ENCODE measurements at places on chromosomes 12 and 14.
A peak's percentile ranks its signal among the peaks of the same experiment; 100 is the strongest.

DNA sequence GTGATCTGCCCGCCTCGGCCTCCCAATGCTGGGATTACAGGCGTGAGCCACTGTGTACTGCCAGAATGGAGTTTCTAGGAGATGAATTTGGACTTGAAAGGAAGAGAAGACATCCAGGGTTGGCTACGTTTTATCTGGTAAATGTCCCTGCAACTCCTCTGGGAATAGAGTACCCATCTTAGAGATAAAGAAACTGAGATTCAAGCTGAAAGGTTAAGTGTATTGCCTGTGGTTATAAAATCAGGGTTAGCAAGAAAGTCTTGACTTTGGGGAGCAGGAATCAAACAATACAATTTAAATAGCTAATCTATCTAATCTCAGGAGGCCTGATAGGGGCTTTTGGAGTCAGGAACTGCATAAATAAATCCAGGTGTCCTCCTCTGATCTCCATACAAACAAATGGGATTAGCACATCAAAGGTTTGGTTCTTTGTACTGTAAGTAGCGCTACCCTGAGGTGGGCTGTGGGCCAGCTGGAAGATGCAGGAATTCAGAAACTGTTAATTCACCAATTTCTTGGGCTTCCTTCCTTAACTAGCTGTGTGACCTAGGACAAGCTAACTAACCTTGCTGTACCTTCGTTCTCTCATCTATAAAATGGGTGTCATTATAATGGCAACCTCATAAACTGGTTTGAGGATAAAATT, 45.1 kb downstream of the TBX3 start:
- no peak for DNase-seq

DNA sequence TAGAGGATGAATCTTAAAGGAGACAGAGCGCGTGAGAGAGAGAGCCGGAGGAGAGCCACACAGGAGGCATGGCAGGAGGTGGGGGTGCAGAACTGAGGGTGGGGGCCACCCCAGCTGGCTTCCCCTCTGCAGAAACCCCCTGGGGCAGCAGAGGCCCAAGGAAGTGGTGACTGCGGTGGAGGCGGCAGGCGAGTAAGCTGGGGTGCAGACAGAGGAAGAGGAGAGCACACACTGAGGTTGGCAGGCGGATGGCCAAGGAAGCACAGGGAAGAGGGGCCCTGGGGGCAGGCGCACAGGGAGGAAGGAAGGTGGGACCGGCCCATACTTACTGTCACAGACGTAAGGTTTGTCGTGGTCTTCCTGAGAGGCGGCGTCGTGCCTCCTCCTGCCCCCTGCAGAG, 179.8 kb downstream of the DPF3 start:
- no peak for DNase-seq

DNA sequence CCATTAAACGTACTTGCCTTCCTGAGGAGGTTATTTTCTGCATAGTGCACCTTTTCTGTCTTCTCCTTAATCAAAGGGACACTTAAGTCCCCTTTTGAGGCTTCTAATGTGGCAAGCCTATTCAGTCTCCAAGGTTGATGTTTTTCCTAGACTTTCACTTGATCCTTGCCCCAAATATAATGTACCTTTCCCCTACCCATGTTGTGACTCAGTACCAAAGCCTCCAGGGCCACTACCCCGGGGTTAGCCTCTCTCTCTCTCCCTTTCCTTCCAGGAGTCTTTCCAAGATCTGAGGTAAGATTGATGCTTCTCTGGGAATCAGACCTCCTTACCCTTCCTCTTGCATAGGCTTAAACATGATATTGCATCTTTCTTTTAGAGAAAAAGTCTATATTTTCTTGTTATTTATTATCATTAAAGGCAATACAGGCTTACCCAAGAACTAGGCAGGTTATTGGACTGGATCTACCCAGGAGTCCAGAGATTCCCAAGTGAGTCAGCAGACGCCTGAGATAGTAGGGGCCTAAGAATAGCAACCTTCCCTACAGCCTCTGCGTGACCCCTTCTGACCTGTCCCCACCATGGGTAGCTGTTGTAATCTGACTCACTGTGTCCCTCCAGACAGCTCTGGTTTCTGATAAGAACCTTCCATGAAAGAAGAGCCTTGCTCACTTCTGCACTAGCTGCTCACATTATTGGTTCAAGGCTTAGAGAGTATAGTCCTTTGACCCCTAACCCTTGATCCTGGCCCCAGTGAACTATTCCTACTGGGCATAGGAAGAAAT, 172.9 kb downstream of the ZFP36L1 start:
- no peak for DNase-seq

GRCh38 chr12:92546259-92546634, 156.5 kb upstream of the PLEKHG7 start:
- DNase-seq = no peak

- no peak for DNase-seq
These were observed 618.0 kb downstream of the CCER1 start for GRCh38 chr12:90337018-90337417.

DNA sequence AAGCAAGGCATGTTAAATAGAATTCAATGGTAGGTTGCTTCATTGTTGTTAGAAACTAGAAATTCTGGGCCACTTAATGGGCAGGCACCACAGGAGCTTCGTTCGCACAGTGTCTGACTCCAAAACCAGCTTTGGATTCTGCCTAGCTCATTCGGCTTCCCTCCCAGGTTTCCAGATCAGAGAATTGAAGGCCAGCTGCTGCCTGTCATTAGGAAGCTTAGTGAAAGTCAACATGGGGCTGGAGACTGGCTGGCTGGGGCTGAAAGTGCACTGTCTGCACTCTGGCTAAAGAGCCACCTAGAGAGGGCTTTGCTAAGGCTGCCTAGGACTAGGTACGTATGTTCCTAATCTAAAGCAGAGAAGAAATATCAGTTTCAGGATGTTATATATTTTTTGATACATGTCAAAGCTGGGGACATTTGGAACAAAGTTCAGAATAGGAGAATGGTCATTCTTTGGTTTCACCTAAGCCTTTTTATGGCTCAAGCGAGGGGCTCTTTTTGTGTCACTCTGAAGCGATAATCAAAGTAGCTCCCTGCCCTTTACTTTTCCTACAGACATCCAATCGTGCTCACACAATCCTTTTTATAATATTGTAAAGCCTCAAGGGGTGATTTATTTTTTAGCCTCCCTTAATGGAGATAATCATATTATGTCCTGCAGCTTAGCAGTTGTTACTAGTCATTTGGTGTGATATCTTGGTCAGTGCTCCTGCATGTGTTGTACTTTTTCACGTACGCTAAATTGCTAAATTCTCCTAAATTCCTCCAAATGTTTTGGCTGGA, 238.5 kb upstream of the NAV3 start:
- DNase-seq = peak; percentile 60

DNA sequence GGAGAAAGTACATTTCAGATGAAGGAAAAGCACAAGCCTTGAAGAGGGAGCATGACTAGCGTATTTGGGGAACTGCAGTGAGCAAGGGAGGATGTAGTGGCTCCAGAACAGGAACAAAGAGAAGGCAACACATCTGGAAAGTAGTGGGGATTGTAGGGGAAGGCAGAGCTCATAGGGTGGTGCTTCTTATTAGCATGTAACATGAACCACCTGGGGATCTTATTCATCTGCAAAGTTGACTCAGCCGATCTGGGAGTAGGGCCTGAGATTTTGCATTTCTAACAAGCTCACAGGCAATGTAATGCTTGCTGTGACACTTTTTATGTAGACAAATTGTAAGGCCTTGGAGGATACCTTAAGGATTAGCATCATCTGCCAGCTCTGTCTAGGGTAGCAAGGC, 447.3 kb downstream of the NELL2 start:
- no peak for DNase-seq

DNA sequence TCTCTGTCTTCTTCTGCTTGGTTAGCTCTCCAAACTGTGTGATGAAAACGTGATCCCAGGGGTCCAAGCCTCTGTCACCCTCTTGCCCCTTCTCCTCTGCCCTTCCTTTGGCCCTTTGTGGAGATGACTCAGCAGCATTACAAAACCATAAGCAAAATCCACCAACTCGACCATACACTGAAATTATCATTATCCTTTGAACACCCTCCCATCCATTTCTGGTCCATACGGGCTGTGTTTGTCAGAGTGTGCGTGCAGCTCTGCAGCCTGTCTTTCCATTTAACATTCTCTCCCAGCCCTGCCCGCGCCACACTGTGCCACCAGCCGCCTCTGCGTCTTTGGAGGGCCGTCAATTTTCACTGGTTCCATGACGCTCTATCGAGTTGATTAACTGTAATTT, 69.2 kb downstream of the SLC25A47 start:
- no peak for DNase-seq

- DNase-seq = no peak
These were observed 169.9 kb downstream of the CRADD start for GRCh38 chr12:93846936-93847516.

GRCh38 chr12:106415134-106415533, 57.6 kb downstream of the POLR3B start:
- no peak for DNase-seq

- DNase-seq = no peak
These were observed 30.2 kb upstream of the ANKRD9 start for GRCh38 chr14:102539544-102540314.

DNA sequence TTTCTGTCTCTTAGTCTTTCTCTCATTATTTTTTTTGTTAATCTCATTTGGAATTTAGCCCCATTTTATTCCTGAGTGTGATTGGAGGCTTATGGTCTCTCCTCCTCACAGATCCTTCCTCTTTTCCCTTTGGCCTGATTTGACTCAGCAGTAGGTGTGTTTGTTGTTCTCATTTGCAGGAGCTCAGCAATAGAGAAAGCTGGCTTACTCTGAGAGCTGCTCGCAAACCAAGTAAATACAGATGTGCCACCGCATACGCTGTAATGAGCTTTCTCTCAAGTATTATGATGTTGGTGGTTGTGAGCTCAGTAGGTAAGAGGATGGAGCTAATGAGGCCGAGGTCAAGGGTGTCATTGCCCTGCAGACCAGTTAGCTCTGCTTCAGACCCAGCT, 206.5 kb downstream of the ETV6 start:
- no peak for DNase-seq

DNA sequence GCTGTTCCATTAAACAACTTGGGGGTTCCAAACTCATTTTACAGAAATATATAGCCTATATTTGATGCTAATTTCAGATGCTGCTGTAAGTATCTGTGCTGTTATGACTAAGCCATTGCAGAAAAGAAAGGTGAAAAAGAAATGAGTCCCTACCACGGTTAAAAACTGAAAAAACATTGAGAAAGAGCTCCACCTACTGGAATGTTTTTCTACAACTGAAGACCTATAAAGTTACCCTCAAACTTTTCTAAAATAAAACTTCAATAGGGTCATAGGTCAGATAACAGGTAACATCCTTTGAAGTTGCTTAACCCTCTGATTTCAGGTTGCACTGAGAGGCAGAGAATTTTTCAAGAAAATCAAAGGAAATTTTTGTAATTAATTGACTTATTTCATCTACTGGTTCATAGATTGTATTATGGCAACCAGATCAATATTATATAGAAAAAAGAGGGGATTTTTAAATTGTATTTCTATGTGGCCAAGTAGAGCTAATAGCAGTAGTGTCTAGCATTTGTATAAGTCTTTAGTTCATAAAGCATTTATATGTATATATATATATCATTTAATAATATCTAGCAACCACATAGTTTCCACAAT, 279.9 kb downstream of the RPS29 start:
- peak; percentile 2 for DNase-seq

DNA sequence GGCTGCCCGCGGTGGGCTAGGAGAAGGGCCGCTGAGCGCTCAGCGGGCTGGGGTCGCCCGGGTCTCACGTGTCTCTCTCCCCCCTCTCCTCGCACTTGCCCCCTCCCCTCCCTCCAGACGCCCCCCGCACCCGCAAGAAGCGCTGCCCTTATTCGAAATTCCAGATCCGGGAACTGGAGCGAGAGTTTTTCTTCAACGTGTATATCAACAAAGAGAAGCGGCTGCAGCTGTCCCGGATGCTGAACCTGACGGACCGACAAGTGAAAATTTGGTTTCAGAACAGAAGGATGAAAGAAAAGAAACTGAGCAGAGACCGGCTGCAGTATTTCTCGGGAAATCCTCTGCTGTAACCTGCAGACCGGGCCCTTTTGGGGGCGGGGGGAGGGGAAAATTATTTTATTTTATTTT, 314 bp upstream of the HOTAIR start:
- DNase-seq = no peak

DNA sequence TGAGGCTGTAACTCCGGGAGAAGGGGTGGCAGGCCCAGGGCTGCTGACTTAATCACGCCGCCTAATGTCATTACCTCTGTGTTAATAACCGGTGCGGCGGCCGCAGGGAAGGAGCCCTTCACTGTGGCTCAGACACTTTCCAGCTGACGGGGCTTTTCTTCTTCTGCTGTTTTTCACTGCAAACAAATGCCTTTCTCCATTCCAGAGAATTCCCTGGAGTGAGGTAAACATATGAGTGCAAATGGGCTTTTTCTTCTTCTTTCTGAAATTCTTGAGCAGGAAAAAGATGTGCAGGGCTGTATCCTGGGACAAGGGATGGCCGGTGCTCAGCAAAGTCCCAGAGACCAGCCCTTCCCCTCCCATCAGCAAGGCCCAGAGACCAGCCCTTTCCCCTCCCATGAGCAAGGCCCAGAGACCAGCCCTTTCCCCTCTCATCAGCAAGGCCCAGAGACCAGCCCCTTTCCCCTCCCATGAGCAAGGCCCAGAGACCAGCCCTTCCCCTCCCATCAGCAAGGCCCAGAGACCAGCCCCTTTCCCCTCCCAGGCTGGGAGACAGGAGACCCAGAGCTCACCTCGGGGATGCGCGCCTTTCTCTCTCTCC, 33.4 kb upstream of the FAM181A start:
- no peak for DNase-seq

DNA sequence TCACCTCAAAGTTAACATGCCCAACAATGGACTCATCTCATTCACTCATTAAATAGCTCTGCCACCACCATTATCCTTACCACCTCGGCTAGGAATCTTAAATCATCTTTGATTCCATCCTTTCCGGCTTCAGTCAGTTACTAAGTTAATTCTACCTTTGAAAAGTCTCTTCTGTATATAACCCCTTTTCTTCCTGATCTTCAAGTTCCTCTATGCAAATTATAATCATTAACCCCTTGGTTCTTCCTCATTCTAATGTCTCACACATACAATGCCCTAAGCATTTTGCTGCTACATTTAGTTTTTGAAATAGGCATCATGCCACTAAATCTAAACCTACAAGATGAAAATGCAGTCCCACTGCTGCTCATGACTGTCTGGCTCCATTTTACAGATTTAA, 51.6 kb downstream of the ATP2B1 start:
- DNase-seq = no peak

DNA sequence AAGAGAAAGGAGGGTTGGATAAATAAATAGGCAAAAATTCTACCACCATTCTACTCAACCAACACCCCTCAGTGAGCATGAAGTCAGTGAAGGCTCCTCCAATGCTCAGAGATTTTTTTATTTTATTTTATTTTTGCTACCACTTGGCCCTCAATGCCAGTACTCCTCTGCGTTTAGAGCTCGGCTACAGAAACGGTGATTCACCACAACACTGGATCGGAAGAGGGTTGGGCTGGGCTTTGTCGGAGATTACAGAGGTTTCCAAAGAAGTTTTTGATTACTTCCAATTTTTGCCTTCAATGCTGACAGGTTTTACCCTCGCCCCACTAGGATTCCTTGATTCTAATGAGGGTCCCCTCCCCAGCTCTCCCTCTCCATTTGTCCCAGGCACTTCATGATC, 1027.2 kb upstream of the TMEM132C start:
- no peak for DNase-seq

GRCh38 chr14:77023001-77023996, 5.2 kb downstream of the IRF2BPL start:
- no peak for DNase-seq

GRCh38 chr12:83141460-83141994, 454.8 kb downstream of the TMTC2 start:
- no peak for DNase-seq

- DNase-seq = no peak
These were observed 14.2 kb upstream of the SLC6A12 start for GRCh38 chr12:227923-228845.

Data from NCI-H1930 (cell line).